ENCODE measurements at places on chromosomes 7 and 10. TPM values are rescaled to one million over a fixed set of nuclear protein-coding genes. Genes with fewer than 3 reads are reported as not detected.

DNA sequence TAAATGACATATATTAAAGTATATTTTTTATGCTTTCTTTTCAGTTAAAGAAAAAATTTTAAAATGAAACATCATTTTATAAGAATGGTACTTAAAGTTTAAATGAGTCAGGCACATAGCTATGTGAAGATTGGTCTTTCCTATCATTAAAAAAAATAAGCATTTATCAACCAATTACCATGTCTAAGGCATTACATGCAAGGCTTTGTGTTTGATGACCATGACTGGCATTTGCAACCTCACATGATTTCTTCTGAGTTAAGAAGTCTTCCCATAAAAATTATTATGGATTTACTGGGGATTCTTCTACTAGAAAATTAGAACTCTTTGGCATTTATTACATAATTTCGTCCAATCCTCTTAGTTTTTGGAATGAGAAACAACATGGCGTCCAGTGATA, 776.1 kb downstream of the MAGI2 start:
- no peak for DNase-seq

DNA sequence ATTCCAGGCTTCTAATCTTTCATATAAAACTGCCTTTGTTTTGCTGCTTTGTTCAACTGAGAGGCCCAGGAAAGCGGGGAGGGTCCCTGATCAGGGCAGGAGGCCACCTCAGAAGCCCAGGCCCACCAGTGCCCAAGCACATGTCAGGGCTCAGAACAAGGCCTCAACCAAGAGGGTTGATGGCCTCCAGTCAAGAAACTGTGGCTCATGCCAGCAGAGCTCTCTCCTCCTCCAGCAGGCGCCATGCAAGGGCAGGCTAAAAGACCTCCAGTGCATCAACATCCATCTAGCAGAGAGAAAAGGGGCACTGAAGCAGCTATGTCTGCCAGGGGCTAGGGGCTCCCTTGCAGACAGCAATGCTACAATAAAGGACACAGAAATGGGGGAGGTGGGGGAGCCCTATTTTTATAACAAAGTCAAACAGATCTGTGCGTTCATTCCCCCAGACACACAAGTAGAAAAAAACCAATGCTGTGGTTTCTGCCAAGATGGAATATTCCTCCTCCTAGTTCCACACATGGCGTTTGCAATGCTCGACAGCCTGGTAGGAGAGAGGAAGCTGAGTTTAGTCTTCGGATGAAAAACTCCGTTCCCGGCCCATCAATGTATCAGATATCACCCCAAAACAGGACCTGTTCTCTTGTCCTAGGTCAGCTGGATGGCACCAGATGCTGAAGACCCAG, 34.0 kb downstream of the PSAP start:
- no peak for DNase-seq

DNA sequence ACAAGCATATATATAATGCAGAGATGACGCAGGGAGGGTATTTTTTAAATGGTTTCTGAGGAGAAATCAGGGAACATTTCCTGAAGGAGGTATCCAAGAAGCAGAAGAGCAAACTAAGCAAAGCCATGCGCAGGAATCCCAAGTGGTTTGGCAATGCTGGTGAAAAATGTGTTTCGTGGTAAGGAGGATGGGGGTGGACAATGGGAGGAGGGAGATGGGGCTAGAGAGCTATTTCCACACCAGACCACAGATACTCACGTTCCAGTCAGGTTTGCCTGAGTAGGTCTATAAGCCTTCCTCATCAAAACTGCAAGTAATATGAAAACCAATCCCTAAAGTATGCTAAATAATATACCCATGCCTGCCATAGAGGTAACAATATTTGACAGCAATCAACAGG, 223.7 kb upstream of the MKLN1 start:
- DNase-seq, result no peak

DNA sequence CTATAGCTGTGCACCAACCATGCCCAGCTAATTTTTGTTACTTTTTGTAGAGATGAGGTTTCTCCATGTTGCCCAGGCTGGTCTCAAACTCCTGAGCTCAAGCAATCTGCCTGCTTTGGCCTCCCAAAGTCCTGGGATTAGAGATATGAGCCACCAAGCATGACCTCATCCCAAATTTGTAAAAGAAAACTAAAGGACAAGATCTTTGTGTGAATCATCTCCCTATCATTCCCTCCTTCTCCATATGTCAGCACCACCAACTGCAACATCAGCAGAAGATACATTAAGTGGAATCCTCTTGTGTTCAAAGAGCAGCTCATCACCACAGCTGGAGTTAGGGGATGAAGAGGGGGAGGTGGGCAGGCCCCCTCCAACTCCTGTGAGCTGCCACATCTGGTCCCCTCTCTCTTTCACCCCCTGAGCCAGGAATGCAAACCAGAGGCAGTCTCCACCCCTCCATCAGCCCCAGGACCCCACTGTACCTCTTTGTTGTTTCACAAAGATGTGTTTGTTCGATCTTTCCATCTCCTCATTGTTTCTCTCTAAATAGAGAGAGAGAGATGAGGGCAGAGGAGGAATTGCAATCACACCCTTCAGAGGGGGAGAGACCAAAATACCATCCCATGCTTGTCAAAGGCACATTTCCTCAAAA, 47.3 kb upstream of the PIP4K2A start:
- no peak for DNase-seq

Gene CRTAC1
- total RNA-seq, result 0.52 TPM

DNA sequence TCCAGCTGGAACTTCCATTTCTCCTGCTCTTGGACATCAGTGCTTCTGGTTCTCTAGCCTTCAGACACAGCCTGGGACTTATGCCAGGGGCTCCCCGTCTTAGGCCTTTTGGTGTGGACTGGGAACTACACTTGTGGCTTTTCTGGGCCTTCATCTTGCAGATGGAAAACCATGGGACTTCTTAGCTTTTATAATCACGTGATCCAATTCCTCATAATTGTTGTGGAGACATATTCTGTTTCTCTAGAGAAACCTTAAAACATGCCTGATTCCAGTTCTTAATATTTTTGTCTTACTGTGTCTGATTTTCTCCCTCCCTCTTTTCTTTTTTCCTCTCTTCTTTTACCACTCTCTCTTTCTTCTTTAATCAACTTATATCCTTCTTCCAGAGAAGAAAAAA, 224.2 kb upstream of the FOXP2 start:
- DNase-seq, result no peak

Gene CTAGE8
- total RNA-seq, result 3.4 TPM

- DNase-seq, result no peak
These were observed 552.7 kb upstream of the NRP1 start for GRCh38 chr10:33887188-33887587.

Gene GNAT3
- total RNA-seq, result 0.26 TPM

Gene DLG5
- total RNA-seq, result 22.6 TPM

GRCh38 chr10:46216836-46217751, 69.7 kb upstream of the ANTXRL start:
- no peak for DNase-seq

Data from body of pancreas (tissue), 4 donors.